ENCODE measurements at places on chromosomes 3 and 15.
A peak's percentile ranks its signal among the peaks of the same experiment; 100 is the strongest.

GRCh38 chr3:38724392-38724736 is 74.9 kb upstream of the SCN5A start:
- DNase-seq, result no peak

DNA sequence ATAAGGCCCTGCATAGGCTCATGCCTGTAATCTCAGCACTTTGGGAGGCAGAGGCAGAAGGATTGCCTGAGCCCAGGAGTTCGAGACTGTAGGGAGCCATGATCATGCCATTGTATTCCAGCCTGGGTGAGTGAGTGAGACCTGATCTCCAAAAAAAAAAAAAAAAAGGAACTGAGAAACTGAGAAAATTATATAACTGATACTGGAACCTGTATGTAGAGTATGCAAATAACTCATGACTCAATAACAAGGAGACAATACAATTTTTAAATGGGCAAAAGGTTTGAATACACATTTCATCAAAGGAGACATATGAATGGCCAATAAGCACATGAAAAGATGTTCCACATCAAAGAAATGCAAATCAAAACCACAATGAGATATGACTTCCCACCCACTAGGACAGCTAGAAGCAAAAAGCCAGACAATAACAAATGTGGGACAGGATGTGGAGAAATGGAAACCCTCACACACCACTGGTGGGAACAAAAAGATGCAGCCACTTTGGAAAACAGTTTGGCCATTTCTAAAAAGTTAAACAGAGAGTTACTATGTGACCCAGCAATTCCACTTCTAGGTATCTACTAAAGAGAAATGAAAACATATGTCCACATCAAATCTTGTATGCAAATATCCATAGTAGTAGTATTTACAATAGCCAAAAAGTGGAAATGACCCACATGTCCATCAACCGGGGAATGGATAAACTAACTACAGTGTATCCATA is 70.7 kb downstream of the IQSEC1 start:
- DNase-seq, result no peak

- DNase-seq, result no peak
These were observed 146.4 kb downstream of the IGF1R start for GRCh38 chr15:98794748-98795147.

- DNase-seq, result no peak
These were observed 53.3 kb upstream of the SLCO2A1 start for GRCh38 chr3:134083008-134083407.

DNA sequence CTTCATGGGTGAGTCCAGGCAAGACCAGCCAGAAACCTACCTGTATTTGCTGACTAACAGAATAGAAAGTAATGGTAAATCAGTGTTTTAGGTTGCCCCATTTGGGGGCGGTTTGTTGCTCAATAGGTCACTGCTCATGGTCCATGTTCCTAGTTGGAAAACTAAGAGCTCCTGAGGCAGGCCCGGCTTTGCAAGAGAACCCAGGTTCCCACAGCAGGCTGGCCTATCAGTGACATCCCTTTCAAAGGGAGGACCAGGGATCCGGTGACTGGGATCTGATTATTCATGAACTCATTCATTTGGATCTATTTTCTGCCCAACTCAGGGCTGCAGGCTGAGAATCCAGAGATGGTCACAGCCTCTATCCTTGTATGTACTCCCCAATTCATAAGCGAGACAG is 163.9 kb downstream of the WNT7A start:
- DNase-seq, result no peak

- DNase-seq, result peak; percentile 42
These were observed 3.9 kb upstream of the CCDC9B start for GRCh38 chr15:40344631-40345120.

- no peak for DNase-seq
These were observed 261.3 kb downstream of the XXYLT1 start for GRCh38 chr3:195009616-195010015.

DNA sequence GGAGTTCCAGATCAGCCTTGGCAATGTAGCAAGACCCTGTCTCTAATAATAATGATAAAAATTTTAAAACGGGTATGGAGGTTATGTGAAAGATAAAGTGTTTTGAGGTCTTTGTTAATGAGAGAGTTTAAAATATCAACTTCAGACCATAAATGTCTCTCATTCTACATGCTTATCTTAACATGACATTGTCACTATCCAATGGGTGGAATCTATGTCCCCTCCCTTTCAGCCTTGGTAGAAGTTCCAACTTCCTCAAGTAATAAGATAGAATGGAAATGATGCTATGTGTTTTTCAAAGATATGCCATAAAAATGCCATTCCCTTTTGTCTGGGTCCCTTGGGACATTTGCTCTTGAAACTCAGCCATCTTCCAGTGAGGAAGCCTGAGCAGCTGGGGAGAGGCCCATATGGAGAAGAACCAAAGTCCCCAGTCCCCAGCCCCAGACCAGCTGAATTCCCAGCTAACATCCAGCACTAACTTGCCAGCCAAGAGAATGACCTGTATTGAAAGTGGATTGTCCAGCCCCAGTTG is 17.0 kb downstream of the RPSA start:
- no peak for DNase-seq

DNA sequence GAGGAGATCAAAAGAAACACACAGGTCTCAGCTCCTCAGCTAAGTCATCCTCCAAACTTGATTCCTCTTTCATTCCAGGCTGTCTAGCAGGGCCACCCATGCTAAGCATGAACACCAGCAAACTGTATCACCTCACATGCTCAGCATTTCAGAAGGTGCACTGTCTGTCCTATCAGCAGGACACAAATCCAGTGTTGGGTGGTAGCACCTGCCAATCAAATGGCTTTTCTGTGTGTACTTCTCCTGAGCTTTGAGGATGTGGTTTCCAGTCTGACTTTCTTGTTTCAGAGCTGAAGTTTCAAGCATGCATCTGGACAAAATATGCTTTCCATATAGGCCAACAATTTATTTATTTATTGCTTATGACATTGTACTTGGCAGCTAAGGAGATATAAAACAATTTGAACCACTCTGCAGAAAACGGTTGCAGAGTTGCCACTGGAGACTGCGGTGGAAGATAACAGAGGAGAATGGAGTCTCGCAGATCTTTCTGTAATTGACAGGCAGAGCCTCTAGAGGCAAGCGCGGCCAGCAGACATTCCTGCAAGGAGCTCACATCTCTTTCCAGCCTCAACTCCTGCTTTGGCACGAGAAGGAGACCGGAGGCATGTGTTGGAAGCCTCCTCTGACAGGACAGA is 167.1 kb upstream of the WNT5A start:
- DNase-seq, result no peak
